ENCODE measurements at places on chromosomes 12 and 14.

DNA sequence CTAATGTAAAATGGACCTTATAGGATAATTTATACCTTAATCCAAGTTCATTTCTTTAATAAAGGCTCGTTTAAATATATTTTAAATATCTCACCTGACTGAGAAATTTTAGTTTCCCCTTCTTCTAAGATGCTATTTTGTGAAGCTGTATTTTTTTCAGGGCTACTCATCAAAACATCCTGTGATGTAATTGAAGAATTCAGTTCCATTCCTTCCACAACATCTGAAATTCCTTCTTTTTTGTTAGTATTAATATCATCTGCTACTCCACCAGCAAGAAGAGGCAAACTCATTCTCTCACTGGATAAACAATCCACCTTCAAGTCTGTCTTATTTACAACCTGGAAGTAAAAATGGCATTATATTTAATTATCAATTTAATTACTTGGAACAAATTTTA is 22.5 kb downstream of the LGALS3 start:
- no peak for DNase-seq

DNA sequence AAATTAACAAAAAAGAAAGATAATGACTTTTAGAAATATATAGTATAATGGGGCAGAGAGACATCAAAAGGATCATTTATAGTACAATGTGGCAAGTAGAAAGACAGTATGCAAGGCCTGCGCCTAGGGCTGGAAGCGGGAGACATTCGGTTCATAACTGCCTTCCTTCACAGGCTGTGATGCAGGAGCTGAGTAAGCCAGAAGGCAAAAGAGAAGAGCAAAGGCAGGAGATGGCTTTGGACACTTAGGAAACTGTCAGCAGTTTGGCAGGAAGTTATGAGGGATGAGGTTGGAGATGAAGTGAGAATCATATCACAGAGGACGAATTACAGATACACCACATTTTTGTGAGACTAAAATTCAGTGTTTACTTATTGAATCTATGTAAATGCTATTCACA is 97.8 kb downstream of the EPS8 start:
- no peak for DNase-seq

GRCh38 chr14:100585448-100586152 is 1.6 kb downstream of the BEGAIN start:
- DNase-seq: no peak

DNA sequence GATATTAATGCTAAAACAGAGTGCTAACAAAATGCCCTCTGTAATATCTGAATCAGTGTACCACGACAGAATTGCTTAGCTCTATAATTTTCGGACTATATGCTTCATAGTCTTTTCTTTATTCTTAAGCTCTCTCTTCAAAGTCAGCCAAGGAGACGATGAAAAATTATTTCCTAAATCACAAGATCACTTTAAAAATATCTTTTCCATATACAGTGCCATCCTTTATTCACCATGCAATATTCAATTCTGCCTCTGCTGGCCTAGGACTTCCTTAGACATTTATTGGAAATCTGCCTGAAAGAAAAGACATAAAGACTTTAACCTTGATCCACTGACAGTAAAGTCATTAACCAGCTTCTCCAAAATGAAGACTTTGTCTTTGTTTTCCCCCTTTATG is 238.9 kb upstream of the BTG1 start:
- no peak for DNase-seq

DNA sequence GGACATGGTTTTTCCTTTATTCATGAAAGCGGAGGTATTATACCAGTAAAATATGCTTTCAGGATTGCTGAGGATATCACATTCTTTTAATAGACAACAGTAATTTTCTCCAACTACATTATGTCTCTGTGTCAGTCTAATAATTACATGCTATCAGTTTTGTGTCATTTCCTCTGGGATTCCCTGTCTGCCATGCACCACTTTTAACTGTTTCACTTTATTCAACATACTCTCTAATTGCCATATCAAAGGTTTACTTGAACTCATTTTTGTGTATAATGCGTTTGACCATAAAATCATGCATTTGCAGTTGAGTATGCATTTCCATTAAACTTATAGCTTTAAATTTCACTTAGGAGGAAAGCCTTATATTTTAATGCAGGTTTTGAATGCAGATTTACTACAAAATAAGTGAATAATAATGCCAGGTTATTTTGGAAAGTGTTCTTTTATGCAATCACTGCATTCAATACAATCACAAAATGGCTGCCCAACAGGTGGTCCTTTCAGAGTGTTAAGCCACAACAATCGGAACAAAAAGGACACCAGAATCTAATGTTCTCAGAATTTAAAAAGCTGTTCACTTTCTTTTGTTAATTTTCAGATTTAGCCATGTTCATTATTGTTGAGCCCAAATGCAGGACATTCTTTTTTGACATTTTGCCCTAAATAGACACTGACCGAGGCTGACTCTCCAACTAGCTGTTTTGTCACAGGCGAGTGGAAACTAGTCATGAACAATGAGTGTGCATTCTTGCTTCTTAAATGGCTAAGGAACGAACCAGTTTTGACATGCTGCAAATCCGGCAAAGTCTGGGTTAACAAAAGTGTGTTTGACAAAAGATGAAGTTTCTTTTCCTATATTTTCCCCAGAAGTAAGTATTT is 40.9 kb downstream of the MBIP start:
- DNase-seq: no peak

DNA sequence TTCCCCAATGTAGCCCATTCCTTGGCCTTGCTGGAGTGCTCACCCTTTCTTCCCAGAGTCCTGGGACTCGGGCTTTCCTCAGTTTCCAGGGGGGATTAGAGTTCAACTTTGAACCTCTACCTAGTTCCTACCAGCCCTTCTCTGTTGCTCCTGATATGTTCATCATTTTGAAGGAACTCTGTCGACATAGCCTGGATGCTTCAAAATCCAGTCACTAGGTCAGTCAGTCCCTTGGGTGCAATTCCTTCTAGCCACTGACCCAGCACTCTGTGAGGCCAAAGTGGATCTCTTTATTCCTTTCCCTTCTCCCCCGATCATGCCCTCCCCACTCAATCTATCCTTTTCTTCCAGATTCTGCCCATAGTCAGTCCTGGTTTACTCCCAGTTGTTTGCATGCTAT is 72.3 kb upstream of the TMCC3 start:
- DNase-seq: no peak

DNA sequence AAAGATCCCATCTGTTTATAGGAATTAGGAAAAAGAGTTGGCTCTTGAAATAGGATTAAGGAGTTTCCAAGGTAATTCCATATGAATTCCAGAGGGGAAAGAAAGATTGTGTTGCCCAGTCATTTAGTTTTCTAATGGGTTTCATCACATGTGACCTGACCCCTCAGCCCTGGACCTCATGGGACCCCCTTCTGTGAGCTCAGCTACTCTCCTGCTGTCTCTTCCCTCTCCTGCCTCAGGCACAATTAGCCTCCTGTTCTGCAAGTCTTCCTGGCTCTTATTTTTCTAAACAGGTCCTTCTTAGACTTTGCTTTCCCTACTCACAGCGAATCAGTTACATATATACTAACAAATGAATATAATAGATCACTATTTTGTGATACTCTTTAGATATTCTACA is 237.7 kb downstream of the TRHDE start:
- no peak for DNase-seq

GRCh38 chr12:90675106-90675505 is 279.9 kb downstream of the CCER1 start:
- DNase-seq: no peak

DNA sequence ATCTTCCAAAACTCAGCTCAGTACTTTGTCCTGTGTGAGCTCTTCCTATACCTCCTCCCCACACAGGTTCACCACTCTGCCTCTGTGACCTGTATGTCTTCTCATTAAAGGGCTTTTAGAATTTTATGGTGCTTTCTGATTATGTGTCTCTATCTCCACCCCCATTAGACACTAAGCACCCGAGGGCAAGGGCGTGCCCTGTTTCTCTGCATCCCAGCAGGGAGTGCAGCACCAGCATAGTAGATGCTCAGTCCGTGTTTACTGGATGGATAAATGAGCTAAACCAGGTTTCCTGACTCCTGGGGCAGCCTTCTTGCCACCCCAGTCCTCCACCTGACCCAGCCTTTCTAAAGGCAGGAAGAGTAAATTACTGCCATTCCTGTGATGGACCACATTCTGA is 333.8 kb downstream of the CACNA1C start:
- DNase-seq: no peak

DNA sequence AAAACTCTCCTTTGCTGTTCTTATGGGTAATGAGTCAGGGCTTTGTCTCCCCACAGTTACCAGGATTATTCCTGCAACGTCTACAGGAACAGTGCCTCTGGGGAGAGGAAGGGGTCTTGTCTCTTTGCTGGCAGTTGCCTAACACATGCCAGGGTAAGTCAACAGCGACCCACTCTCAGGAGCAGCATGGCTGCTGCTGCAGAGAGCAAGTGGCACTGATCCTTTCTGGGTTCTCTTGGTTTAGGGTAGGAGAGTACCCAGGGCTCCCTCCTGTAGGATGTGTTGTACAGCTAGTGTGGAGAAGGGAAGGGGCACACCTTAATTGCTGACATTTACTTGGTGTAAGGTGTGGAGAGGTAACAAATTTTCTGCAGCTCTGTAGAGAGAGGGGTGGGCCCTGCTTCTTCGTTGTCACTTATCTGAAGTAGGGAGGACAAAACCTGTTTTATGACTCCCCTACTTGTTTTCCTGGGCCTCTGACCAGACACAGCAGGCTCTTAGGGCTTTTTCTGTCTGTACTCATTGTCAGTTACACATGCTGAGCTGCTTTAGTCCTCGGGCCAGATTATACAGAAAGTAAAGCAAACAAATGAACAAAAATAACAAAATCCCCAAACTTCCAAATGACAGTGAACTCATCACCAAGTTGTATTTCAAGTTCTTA is 168.2 kb downstream of the ACSS3 start:
- peak; percentile 90 for DNase-seq

DNA sequence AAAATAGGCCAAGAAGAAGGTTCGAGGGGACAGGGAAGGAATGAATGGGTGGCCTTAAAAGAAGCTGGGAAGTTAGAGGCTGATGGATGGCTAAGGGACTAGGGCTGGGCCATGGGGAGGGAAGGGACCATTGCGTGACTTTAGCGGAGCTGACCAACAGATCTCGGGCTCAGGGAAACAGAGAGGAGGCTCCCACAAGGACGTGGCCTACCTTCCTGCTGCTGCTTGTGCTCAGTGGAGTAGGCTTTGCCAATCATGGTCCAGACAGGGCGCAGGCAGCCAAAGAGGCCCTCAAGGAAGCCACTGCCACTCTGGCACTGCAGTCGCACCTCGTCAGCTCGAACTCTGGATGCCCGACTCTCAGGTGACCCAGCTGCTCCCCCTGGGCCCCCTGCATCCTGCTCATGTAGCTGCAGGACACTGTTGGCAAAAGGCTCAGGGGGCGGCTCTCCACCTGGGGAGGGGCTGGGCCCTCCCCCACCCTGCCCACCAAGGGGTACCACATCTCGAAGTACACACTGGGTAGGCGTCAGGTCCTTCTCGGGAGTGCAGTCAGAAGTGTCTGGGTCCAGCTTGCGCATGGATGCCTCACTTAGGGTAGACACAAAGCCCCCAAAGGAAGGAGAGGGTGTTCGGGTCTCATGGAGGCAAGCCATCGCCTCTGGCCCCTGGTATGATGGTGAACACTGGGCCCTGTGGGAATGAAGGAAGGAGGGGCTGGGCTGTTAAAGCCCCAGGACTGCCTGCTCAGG is 12.3 kb downstream of the MAP3K12 start:
- no peak for DNase-seq

GRCh38 chr12:42798811-42799438 is 209.4 kb upstream of the PRICKLE1 start:
- no peak for DNase-seq

DNA sequence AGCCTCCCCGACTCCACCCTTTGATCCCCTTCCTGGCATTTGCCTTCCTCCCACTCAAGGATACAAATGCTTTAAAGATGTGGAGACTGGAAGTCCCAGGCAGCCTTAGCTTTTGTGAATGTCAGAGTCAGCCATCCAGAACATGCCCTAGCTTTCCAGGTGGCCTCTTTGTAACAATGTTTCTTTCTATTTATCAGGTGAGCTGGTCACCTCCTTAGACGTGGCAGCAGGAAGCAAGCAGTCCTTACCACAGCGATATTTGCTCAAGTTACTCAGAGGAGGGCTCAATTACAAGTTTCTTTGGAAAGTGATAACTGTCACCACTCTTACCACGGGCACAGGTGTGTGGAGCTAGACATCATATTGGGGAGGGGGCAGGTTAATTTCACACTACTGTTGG is 4.9 kb downstream of the GALNT6 start:
- DNase-seq: no peak

DNA sequence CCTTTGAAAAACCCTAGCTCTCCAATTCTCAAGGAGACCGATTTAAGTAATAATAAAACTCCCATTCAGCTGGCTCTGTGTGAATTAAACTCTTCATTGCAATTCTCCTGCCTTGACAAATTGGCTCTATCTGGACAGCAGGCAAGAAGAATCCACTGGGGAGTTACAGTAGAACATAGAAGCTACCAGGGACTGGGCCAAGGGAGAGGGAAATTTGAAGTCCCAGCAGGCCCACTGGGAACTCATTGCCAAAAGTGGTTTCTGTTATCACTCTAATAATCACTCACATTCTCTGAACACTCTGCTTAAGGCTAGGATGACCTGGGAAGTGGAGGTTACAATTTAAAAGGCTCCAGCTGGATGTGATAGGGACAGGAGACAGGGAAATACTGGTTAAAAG is 384.5 kb upstream of the CCDC196 start:
- no peak for DNase-seq

GRCh38 chr12:93167841-93168492 is 209.8 kb upstream of the NUDT4 start:
- peak; percentile 2 for DNase-seq

DNA sequence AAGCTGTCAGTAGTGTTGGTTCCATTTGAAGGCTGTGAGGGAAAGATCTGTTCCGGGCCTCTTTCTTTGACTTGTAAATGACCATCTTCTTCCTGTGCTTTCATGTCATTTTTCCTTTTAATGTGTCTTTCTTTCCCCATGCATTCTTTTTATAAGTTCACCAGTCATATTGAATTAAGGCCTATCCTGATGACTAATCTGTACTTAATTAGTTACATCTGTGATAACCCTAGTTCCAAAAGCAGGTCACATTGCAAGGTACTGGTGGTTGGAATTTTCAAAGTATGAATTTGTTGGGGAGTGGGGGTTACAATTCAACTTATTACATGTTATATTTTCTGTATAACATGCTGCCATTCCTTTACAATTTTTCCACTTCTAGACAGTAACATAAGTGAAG is 1642.1 kb upstream of the FLRT2 start:
- DNase-seq: no peak

- DNase-seq: no peak
Observed at GRCh38 chr12:68326716-68327115, 5.4 kb downstream of the MDM1 start.

DNA sequence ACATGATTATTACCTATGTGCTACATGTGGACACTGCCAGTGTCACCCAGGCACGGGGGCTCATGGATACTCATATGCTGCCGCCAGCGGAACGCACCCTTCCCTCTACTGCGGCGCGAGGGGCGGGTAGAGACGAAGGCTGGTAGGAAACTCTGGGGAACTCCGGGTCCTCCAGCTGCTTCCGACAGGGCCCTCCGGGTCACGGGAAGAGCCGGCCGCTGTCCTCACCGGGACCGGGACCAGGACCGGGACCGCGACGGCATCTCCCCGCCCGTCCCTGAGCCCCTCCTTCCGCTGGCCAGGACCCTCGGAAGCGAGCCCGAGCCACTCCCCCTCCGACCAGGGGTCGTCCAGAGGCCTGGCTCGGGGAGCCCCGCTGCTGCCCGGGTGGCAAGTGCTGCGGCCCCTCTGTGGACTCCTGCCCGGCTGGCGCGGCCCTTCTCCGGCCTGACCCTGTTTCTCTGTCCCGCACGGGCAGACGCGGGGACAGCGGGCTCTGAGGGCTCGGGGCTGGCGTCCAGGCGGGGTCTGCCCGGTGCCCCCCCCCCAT is 209.6 kb downstream of the ADGRD1 start:
- no peak for DNase-seq

GRCh38 chr14:22502007-22502406 is 87.0 kb downstream of the DAD1 start:
- DNase-seq: no peak
